CD4-positive, alpha-beta T cell treated with Interleukin-4 for 4 hours (primary cell): ENCODE measurements at places on chromosomes 11 and 22.

- no peak for DNase-seq
These were observed 200.6 kb downstream of the CEP164 start for GRCh38 chr11:117528097-117528721.

- DNase-seq: no peak
These were observed 80.0 kb downstream of the TP53I11 start for GRCh38 chr11:44870615-44871176.

- no peak for DNase-seq
These were observed 9.8 kb downstream of the MMP20 start for GRCh38 chr11:102615077-102615893.

- DNase-seq: no peak
These were observed 21.5 kb upstream of the MSANTD4 start for GRCh38 chr11:106043540-106043939.

GRCh38 chr22:44942056-44942455 is 67.7 kb downstream of the PHF21B start:
- no peak for DNase-seq
